ENCODE measurements at places on chromosomes 5 and 9. TPM values are rescaled to one million over a fixed set of nuclear protein-coding genes. Genes with fewer than 3 reads are reported as not detected.

GRCh38 chr9:108535526-108535925 lies 320.3 kb downstream of the ACTL7B start:
- no peak for ATAC-seq

- peak; percentile 29 for ATAC-seq
These were observed 438 bp upstream of the LAMC3 start for GRCh38 chr9:131008563-131008908.

- ATAC-seq = peak; percentile 12
These were observed 119.8 kb downstream of the PRDM6 start for GRCh38 chr5:123208668-123209501.

Gene MYMK
- not detected for total RNA-seq

Gene SHOC1
- total RNA-seq = 0.67 TPM

- ATAC-seq = no peak
These were observed 166.4 kb upstream of the OTULINL start for GRCh38 chr5:14415024-14415697.

GRCh38 chr9:115367780-115368525 lies 250.0 kb upstream of the TNC start:
- ATAC-seq = no peak
